ENCODE measurements at places on chromosomes 11 and 22.
A peak's percentile ranks its signal among the peaks of the same experiment; 100 is the strongest.

GRCh38 chr11:83410605-83411565 is 124.7 kb upstream of the CCDC90B start:
- no peak for DNase-seq

DNA sequence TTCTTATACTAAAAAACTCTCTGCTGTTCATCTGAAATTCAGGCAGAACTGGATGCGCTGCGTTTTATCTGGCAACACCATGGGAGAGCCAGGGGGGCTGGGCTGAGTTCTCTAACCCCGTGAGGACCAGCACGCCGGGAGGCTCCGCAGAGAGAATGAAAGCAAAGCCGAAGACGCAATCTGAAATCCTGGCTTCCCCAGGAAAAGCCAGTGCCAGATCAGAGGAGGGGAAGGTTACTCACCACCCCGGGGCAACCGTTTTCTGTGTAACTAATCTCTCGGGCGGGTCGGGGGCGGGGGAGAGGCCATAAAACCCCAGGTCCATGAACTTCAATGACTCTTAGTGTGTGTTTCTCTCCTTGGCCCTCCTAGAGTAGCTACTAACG is 99.4 kb downstream of the SHANK2 start:
- no peak for DNase-seq

DNA sequence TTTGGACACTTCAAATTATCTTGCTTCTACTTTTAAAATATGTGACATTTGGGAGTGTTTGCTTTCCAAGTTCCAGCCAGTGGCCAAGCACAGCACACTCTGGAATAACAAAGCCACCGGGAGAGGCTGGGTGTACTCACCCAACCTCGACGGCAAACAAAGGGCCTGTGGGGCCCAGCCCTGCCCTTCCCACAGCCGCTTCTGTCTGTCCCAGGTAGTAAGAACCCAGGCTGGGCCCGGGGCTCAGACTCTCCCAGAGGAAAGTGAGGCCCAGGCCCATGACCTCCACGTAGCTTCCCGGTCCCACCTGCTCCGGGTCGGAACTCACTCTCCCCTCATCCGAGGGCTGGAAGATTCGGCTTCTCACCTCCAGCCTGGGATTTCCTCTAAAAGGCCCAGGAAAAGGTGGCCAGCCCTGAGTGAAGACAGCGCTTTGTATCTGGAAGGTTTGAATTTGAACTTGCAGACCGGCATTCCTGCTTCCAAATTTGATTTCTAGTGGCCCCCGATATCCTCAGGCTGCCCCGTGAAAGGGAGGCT is 93.5 kb downstream of the CELSR1 start:
- no peak for DNase-seq

GRCh38 chr11:115117956-115118493 is 386.2 kb downstream of the CADM1 start:
- DNase-seq, result no peak

DNA sequence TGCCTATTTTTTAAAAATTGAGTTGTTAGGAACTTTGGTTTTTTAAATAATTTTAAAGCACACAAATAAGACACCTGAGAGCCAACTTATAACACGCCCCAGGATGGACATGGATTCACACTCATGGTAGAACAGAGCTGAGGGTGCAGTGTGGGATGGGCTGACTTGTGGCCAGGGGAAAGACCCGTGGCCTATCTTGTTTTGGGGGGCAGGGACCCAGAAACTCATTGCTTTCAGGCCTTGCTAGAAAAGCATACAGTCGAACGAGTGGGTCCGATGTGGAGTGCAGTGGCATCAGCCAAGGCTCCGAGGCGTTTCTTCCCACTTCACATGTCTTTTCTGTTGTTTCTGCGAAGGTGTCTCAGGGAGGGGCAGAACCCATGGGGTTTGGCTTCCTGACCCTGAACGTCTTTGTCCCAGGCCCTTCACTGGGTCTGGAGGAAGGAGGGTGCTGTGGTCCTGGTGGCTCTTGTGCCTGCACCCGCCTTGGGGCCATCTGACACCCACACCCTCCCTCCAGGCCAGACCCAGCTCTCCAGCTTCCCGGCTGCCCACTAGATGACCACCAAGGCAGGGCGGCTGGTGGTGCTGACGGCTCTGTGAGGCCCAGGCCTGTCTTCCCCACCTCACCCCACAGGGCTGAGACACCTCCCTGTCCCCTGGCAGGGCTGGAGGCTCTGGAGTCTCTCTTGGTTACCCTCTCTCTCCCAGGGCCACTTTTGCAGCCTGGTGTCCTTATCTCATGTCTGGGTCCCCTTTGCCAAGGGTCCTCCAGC is 120.8 kb downstream of the KCNQ1 start:
- peak; percentile 13 for DNase-seq

- DNase-seq, result no peak
These were observed 23.2 kb downstream of the MEI1 start for GRCh38 chr22:41722496-41722895.

- DNase-seq, result no peak
These were observed 301.0 kb downstream of the MIAT start for GRCh38 chr22:26958378-26958777.

DNA sequence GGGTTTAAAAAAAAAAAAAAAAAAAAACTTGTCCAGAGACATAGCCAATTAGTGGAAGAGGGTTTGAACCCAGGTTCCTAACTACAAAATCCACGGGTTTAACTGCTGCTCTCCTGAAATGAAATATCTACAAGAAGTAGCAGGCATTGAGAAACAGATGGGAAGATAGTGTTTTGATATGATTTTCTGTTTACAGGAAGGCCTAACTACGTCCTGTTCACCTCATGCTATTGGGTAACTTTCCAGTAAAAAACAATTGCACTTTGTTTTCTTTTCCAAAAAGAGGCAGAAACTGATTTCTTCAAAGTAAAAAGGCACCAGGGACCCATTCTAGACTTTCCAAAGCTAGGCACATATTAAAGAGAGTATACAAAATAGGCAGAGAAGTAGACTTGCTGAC is 5.9 kb upstream of the C11orf91 start:
- DNase-seq, result no peak

GRCh38 chr11:62953811-62954210 is 31.0 kb downstream of the SLC22A6 start:
- DNase-seq, result no peak

DNA sequence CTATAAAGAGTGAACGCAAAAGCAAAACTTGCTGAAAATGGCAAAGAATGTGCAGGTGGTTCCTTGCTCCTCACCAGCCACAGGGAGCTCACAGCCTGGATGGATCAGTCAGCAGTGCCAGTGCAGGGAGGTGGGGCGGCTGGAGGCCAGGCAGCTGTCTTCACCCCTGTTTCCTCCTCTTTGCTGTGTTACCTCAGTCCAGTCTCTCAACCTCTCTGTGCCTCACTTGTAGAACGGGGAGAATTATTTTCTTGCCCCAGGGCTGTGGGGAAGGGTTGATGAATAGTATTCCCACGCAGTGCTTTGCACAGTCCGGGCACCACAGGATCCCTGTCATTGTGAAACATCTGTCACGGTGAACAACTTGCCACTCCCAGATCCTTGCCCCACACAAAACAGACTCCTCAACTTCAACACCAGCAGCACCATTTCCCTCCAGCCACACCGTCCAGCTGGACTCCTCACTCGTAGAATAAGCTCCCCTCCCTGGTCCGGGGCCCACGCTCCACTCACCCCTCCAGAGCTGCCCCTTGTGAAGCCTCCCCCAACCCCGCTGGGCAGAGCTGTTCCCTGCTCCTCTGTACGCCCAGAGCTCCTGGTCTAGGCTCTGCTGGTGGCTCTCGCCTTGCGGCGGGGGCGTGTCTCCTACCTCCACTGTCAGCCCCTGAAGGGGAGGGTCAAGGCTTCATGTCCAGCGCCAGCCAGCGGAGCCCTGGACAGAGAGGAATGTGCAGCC is 27.7 kb downstream of the MPPED1 start:
- DNase-seq, result no peak

GRCh38 chr22:50027639-50028537 is 15.3 kb upstream of the IL17REL start:
- no peak for DNase-seq

DNA sequence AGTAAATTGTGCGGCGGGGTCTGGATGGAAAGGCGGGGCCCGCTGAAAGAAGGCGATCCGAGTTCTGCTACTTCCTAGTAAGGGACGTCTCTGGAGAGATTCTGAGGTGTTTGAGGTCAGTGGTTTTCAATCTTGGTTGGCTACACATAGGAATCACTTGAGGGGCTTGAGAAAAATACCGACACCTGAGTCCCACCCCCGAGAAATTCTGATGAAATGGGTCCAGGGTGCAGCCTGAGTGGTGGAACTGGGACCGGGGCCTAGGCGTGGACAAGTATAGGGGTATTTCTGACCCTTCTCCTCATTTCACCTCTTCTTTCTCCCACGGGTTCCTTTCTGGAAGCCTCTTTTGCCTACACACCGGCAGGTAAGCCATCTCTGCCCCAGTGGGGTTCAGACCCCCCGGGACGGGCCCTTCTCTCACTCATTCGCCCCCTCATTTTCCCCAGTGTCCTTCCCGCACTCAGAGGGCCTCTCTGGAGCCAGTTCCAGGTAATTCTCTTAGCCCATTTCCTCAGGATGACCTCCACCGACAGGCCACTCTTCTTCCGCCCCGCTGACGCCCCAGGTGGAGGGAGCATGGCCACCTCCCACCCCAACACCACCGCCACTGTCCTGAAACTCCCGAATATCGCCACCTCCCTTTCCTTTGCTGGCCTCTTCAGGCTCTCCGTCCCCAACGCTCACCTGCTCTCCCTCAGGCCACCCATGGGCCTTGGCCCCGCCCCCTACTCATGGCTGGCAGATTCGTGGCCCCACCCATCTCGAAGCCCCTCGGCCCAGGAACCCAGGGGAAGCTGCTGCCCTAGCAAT is 11.8 kb downstream of the ROBO3 start:
- no peak for DNase-seq

DNA sequence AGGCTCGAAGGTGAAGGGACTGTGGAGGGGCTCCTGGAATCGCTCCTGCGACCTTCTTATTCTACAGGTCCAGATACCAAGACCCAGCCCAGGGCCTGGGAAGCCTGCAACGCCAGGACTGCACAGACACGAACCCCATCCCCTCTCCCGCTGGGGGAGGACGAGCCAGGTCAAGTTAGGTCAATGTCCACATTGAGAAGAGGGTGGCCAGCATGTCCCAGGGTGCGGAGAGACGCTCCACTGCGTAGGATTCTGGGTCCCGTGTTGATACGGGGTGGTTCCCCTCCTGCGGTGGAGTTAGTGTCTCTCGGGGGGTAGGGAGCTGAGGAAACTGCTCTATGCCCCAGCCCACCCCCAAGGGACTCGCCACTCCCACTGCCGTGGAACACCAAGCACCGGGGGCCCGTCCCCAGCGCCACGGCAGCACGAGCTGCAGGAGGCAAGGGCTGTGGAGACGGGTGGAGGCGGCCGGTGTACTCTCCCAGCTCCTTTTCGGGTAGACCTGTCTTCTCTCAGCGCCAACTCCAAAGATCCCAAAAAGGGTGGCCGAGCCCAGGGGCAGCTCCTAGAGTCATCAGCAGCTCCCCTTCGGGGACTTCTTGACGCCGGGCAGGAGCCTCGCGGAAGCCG is 1.6 kb downstream of the GSC2 start:
- DNase-seq, result no peak

DNA sequence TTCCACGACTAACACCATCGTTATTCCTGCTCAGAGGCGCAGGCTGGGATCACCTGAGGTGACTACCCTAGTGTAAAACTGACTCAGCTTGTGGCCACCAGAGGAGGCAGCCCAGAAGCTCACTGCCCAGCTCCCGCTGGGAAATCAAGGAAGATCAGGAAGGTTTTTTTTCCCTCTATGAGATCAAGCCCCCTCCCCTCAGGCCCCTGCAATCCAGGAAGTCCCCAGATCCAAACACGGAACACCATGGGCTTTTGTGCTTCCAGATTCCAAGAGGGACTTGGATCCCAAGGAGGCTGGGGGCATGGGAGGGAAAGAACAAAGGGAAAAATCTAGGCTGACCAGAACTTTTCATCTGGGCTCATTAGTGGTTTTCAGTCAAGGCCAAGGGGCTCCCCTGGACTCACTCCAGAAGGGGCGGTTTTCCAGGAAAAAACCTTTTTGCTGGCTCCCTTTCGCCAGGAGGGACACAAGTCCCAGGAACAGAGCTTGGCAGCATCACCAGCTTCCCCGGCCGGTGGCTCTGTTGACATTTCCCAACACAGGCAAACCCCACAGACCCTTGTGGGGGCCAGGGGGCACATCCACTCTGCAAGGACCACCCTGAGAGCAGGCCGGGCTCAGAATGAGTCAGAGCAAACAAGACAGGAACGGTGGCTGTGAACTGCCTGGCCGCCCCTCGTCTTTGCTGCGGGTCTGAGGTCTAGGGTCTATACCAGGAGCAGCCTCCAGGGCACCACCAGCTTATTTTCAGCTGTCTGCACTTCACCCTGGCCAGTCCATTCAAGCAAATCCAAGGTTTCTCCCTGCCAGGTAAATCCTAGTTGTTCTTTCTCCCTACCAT is 36.8 kb downstream of the MYH9 start:
- DNase-seq, result no peak

- no peak for DNase-seq
These were observed 9.4 kb downstream of the SERPIND1 start for GRCh38 chr22:20783300-20783673.

DNA sequence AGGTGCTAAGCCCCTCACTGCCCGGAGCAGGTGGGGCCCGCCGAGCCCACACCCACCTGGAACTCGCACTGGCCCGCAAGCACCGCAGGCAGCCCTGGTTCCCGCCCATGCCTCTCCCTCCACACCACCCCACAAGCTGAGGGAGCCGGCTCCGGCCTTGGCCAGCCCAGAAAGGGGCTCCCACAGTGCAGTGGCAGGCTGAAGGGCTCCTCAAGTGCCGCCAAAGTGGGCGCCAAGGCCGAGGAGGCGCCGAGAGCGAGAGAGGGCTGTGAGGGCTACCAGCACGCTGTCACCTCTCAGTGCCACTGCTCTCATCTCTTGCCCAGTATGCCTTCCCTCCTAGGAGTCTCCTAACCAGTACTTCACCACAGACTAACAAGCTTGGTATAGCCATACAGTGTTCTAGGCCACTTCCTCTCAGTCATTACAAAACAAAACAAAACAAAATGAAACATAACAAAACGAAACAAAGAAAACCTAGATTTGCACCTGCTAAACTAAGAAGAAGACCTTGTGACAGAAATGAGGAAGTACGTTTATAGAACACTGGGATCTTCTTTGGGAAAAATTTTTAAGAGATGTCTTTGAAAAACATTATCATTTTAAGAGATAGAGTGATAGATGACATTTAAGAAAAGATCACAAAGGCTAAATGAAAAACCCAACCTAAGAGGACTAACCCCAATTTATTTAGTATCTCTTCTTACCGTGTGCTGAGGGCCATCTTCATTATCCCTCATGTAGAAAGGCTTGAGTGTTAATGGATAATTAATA is 47.7 kb upstream of the GAB2 start:
- peak; percentile 18 for DNase-seq
